Colonic mucosa (tissue), 4 donors: ENCODE measurements at places on chromosomes 1 and 21. TPM values are rescaled to one million over a fixed set of nuclear protein-coding genes. Genes with fewer than 3 reads are reported as not detected.
A peak's percentile ranks its signal among the peaks of the same experiment; 100 is the strongest.

The TEKT2 gene
- total RNA-seq, result 0.13 TPM

The FLG2 gene
- not detected for total RNA-seq

- no peak for DNase-seq
Measured at GRCh38 chr1:59154401-59154800, 142.5 kb upstream of the FGGY start.

The SELENOF gene
- 215 TPM for total RNA-seq

DNA sequence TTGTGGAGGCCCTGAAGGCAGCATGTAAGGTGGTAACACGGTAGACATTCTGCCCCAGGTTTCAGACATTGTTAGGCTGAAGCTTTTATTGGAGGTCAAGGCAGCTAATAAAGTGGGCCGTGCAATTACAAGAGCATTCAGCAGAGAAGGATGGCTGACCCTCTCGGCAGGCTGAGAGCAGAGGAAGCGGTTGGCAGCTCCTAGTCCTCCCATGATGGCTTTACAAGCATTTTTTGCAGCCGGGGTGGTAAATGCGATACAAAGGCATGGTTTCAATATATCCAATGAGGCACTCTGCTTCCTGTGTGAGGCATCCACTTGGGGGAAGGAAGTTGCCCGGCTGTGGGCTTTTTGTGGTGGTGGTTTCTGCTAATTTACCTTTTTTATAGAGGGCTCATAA lies 14.6 kb downstream of the KIF26B start:
- no peak for DNase-seq

The C1orf116 gene
- 12.0 TPM for total RNA-seq

DNA sequence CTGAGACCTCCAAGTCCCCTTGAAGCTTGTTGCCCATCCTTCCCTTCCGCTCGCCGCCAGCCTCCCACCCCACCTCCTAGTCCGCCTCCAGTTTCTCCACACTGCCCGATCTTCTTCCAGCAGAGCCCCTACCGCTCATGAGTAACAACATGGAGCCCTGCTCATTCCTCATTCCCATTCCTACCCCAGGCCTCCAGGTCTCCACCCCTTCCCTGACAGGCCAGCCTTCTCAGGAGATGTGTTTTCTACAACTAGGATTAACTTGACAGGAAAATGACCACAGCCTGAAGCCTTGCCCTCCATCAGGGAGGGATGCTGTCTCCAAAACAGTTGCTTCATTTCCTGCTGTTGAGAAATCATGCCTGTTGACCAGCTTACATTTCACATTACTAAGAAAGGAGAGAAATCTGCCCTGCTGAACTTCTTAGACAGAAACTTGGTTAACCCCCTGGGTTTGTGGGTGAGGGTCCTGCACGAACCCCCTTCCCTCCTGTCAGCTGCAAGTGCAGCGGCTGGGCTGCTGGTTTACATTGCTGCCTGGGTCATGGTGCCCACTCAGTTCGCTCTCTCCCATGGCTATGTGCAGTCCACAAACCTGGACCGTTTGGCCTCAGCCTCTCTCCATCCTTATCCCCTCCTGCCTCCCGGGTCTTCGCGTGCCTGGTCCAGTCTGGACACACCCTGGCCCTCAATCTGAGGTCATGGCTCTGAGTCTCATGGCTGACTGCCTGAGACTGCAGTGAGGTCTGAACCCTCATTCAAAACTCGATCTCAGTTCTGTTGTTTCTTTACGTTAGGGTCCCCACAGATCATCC lies 16.1 kb upstream of the CHI3L1 start:
- peak; percentile 49 for DNase-seq

The LGR6 gene
- total RNA-seq, result 1.3 TPM

The TNNI3K gene
- 0.96 TPM for total RNA-seq

- no peak for DNase-seq
Measured at GRCh38 chr1:25611843-25612242, 4.7 kb upstream of the MAN1C1 start.

The UBASH3A gene
- total RNA-seq, result 1.5 TPM

- DNase-seq, result no peak
Measured at GRCh38 chr1:58568271-58568860, 8.7 kb downstream of the TACSTD2 start.

The IFI16 gene
- 15.1 TPM for total RNA-seq

The PTPRF gene
- total RNA-seq, result 449 TPM

DNA sequence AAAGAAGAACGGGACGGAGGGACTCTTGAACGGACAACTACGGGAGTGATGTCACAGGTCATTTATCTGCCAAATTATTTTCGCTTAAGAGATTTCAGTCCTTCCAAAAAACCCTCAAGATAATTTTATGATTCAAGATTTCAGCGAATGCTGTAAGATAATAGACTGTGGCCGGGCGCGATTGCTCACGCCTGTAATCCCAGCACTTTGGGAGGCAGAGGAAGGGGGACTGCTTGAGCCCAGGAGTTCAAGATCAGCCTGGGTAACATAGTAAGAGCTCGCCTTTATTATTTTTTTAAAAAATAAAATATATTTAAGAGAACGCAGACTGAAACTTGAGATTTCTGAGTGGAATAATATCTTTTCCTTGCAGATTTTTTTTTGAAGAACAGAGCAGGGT lies 609 bp downstream of the RWDD2B start:
- no peak for DNase-seq

DNA sequence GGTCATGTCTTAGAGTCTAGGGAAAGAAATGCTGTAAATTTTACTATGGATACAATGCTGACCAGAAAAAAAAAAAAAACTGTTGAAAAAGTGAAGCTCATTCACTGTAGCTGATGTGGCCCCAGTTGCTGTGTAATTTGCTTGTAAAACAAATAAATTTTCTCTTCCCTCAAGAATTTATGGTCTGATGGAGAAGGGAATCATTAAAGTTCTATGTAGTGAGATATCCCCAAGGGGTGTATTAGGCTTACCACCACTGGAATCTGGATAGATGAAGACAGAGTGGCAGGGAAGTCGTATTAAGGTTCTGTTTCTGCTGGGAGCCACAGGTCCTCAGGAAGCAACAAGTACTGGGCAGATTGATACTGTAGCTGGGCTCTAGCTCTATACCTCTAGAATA lies 860.0 kb downstream of the LTN1 start:
- no peak for DNase-seq

- no peak for DNase-seq
Measured at GRCh38 chr21:43909741-43910400, 44.8 kb downstream of the AGPAT3 start.
